ENCODE measurements at places on chromosomes 4 and X.

- DNase-seq, result no peak
Observed at GRCh38 chr4:95129821-95130311, 372.1 kb downstream of the BMPR1B start.

DNA sequence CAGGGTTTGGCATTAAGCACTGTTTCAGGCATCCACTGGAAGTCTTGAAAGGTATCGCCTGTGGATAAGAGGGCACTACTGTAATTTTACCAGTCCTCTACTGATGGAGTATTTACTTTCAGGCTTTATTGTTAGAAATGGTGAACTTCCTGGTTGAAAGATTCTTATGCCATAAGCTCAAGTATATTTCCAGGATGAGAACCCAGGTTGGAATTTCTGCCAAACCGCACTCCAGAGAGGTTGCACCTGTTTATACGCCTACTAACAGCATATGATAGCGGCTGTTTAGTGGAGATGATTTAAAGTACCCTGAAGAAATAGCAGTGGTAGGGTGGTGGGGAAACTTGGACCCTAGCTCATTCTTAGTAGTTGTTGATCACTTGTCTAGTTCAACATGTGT lies 9.9 kb downstream of the FNIP2 start:
- no peak for DNase-seq

DNA sequence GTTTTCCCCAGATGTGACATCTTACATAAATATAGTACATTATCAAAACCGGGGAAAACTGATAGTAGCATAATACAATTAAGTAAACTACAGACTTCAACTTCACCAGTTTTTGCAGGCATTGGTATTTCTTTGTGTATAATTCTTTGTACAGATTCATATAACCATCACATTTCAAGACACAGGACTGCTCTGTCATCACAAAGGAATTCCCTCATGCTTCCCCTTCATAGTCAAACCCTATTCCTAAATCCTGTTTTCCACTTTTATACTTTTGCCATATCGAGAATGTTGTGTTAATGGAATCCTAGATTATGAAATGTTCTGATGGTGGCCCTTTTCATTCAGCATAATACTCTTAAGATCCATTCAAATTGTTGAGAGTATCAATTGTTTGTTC lies 36.0 kb downstream of the STIM2 start:
- DNase-seq, result no peak

GRCh38 chrX:22690116-22690515 lies 309.6 kb upstream of the DDX53 start:
- DNase-seq, result no peak

DNA sequence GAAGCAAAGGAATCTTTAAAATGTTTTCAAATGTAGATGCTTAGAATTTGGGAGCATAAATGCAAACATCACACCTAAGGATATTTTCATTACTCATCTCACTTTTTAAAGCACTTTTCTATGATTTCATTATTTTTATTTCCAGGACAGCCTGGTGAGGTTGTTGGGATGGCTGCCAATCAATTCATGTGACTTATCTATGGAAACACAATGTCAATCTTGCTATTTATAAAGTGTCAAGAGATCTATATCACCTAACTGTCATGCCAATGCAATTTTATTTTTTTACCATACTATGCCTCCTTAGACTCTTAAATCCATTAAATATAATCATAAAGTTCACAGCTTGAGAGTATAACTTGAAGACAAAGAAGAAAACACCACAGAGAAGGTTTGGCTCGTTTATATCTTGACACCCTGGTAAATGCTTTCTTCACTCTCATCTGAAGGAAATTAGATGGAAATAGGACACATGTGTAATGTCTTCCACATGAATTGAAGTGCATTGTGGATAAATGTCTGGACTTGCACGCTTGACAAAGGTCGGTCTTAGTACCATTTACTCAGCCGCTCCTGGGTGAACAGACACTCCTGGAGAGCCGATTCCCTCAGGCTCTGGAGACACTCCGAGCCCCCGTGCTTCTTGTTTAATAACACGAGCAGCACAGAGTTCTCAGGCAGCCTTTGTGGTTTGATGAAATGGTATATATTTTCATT lies 425.7 kb upstream of the FAT1 start:
- no peak for DNase-seq

GRCh38 chr4:14400307-14400706 lies 602.0 kb upstream of the CPEB2 start:
- no peak for DNase-seq

- DNase-seq, result no peak
Observed at GRCh38 chr4:171342646-171343045, 470.6 kb upstream of the GALNTL6 start.

DNA sequence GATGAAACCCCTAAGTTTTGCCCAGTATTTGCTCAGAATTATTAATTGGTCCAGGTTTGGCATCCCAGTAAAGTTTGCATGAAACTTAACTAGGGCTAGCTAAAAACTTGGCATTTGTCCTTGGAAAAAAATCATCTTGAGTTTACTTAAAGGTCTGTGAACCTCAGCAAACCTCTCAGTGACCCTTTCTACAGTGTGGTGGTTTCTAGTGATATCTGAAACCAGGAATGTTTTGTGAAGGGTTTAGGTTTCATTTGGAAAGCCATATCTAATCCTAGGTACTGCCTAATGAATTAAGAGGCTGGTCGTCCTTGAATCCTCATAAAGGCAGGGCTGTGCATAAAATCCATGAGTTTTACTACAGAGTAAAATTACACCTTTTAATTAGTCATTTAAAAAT lies 218.5 kb upstream of the ANKRD50 start:
- DNase-seq, result no peak

- DNase-seq, result no peak
Observed at GRCh38 chrX:129938081-129938480, 32.1 kb downstream of the UTP14A start.

DNA sequence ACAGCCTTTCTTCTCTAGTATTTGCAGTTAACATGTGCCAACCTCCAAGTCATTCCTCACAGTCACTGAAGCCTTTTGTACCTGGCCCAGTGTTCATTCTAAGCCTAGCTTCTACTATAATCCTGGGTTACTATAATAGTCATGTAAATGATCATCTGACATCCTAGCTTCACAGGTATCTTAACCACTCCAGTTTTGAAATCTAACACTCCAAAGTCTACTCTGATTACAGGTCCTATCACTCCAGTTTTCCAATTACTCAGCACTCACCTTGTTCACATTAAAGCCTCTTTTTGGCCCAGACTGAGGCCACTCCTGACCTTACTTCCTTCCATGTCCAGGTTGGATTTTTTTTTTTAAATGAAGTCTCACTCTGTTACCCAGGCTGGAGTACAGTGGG lies 87.6 kb upstream of the ZCCHC13 start:
- DNase-seq, result no peak

- DNase-seq, result no peak
Observed at GRCh38 chr4:40421839-40422708, 86.9 kb downstream of the CHRNA9 start.

DNA sequence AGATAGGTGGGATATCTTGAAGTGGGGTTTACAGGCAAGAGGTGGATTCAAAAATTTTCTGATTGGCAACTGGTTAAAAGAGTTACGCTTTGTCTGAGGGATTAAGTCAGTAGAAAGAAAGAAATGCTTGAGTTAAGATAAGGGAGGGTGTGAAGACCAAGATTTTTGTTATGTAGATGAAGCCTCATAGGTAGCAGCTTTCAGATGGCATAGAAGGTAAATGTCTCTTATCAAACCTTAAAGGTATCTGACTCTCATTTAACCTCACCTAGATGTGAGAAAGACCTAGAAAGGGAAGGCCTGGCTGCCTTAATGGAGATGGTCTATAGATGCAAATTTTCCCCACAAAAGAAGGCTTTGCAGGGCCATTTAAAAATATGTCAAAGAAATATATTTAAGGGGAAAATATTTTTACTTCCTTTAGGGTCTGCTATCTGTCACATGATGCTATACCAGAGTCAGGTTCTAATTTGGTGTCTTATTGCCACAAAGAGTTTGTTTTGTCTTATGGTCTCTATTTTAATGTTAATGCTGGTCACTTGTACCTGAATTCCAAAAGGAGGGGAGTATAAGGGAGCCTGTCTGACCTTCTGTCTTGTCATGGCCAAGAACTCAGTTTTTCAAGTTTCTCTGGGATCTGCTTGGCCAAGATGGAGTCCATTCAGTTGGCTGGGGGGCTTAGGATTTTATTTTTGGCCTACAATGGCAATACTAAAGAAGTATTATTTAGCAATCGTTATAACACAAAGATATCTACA lies 699.1 kb upstream of the AMOT start:
- DNase-seq, result no peak

DNA sequence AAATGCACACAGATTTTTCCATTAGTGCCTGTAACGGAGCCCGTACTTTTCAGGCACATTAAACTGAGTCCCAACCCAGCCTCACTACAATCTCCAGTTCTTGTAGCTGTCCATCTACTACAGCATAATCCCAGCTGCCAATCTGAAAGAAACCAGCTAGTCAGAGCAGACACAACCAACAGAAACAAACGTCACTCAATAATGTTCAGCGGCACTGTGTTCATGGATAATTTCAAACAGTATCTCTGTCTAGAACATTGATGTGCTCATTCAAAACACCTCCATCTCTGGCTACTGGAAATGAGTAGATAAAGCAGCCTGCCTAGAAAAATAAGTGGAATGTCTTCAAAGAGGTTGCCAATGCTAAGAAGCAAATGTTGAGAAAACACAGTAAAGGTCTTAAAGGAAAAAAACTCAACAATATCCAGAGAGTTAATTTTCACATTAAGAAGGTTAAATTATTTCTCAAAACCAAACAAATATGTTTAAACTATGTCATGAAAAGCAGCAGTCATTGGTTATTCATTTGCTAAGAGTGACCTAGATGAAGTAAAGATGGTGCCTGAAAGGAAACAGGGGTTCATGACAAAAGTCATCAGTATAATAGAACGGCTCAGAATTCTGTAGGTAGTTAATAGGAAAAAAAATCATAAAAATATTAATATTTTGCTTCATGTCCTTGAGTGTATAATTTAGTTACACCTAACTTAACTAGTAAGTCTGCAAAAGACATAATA lies 245.1 kb upstream of the MAB21L2 start:
- DNase-seq, result no peak

- DNase-seq, result no peak
Observed at GRCh38 chrX:19849464-19850080, 37.8 kb downstream of the SH3KBP1 start.

DNA sequence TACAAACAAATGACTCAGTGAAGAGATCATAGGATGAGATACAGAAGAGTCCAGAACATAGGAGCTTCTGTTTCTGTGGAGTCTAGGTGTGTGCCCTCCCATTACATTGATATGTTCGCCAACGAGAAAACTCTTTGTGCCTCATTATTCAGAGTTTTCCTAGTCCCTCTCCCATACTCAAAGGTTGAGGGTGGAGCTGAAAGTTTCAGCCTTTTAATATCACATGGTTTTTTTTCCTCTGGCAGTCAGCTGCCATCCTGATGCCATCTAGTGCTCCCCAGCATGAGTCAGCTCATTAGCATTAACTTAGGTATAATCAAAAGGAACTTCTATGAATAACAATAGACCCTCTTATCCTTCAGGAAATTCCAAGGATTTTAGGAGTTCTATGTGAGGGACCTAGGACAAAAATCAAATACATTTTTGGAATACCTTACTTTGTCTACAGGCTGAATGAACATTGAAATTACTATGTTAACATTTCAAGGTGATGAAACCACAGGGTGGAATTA lies 559.6 kb upstream of the AMOT start:
- no peak for DNase-seq

- no peak for DNase-seq
Observed at GRCh38 chr4:27248829-27249228, 388.2 kb downstream of the STIM2 start.

DNA sequence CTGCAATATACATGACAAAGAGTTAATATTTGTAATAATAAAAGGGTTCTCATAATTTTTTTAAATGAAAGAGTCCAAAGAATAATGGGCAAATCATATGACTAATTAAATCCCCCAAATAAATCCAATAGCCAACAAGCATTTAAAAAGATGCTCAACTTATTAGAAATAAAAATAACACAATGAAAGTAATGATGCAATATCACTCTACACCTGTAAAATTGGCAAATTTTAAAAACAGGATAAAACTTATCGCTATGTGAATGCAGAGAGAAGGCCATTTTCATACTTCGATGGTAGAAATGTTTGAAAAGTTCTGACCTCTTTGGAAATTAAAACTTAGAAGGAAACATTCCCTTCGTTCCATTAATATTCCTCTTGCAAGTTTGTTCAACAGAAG lies 1.9 kb downstream of the F8 start:
- DNase-seq, result no peak

DNA sequence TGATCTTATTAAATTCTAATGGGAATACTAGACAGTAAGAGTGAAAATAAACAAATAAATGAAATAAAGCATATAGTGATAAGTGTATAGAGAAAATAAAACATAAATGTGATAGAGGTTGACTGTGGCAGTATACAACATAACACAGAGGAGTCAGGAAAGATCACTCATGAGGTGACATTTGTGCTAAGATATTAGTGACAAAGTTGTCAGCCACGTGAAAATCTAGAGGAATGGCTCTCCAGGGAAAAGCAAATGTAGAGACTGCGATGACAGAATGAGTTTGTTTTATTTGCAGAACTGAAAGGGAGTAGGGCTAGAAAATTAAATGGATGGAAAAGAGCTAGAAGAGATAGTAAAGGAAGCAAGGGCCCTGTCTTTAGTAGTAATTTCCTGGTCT lies 72.8 kb upstream of the GABRA2 start:
- no peak for DNase-seq

GRCh38 chrX:70527053-70527452 lies 82.4 kb downstream of the DLG3 start:
- no peak for DNase-seq

DNA sequence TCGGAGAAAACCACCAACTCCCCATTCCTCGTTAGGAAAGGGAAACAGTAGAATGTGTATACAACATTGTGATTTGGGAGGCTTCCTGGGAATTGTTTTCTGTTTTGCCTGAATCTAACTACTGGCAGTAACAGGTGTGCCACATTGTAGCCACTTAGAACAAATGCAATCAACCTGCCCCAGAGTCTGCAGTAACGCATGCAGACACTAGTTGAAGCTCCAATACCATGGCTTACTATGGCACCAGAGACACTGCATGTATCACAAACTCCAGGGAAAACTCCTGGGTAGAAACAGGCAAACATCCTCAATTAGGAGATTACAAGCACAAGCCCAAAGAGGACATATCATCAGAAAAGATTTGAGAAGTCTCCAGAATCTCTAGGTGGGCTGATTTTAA lies 154.2 kb upstream of the NEIL3 start:
- DNase-seq, result no peak

GRCh38 chr4:65661471-65661870 lies 8.8 kb downstream of the EPHA5 start:
- no peak for DNase-seq

GRCh38 chr4:83830138-83830888 lies 294.4 kb downstream of the GPAT3 start:
- no peak for DNase-seq

GRCh38 chr4:173485164-173485563 lies 44.9 kb downstream of the HAND2 start:
- no peak for DNase-seq

DNA sequence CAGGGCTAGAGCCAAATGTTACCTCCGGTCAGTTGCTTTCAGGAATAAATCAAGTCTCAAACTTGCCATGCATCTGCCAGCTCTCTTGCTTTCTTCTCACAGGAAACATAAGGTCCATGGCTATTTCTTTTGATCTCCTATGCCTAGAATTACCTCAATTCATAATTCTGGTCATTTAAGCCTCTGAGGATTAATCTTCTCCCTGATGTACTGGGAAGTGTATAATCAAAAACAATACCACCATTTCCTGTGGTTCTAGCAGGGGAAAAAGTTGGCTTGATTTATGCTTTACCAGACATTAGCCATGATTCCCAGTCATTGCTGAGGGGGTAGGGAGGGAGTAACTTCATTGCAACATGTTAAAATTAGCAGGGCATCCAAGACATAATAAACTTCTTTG lies 268.7 kb upstream of the EMCN start:
- DNase-seq, result no peak
